NCI-H2107 (cell line): ENCODE measurements at places on chromosomes 11 and 22.

- no peak for DNase-seq
These were observed 125.7 kb downstream of the KIRREL3 start for GRCh38 chr11:126874831-126875230.

DNA sequence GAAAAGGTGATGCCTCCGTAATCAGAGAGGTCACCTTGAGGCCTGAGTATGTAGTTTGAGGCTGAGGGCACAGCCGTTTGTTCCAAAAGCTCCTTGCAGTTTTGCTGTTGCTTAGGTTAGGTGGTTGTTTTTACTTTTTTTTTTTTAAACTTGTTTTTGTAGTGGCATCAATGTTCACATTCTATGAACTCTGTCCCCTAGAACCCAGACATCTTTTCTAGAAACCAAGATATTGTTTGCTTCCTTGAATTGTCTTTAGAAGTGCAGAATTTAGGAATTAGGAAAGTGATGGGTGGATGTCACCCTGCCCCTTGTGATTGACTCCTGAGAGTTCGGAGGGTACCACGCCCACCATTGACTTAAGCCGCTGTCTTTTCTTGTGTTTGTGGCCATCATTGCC is 35.7 kb upstream of the ETS1 start:
- no peak for DNase-seq

GRCh38 chr11:66891851-66892660 is 35.2 kb downstream of the LRFN4 start:
- DNase-seq: no peak

- DNase-seq: no peak
These were observed 37.6 kb upstream of the UBASH3B start for GRCh38 chr11:122617926-122618325.

DNA sequence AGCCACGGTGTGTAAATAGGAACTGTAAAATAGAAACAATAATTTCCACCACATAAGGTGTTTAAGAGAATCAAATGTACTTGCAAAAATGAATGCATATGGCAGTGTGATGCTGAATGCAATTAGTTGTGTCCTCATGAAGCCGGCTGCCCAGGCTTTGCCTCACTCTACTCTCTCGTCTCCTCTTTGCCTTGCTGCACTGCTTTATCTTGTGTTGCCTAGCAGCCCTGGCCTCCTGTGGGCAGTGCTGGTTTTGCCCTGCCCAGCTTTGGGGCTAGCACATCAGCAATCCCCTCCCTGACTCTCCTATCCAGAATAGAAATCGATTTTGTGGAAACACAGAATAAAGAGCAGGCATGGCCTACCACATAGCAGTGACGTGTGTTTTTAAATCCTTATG is 30.0 kb downstream of the LRRC32 start:
- no peak for DNase-seq

DNA sequence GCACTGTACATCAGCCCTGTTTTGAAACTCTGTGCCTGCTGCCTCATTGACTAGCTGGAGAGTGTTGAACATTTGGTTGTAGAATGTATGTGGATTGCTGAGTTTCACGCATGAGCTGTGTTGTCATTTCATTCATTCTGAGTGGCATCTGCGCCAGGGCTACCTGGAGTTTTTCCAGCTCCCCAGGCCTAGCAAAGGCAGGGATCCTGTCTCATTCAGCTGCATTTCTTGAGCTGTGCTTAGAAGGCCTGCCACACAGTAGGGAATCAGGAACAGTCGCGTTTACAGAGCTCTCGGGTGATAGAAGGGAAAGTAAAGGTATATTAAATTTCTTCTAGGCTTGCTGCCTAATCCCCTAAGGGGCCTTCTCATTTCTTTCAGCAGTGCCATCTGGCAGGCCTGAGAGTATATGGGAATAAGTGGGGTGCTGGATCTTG is 44.3 kb downstream of the PTPRJ start:
- peak; percentile 71 for DNase-seq

DNA sequence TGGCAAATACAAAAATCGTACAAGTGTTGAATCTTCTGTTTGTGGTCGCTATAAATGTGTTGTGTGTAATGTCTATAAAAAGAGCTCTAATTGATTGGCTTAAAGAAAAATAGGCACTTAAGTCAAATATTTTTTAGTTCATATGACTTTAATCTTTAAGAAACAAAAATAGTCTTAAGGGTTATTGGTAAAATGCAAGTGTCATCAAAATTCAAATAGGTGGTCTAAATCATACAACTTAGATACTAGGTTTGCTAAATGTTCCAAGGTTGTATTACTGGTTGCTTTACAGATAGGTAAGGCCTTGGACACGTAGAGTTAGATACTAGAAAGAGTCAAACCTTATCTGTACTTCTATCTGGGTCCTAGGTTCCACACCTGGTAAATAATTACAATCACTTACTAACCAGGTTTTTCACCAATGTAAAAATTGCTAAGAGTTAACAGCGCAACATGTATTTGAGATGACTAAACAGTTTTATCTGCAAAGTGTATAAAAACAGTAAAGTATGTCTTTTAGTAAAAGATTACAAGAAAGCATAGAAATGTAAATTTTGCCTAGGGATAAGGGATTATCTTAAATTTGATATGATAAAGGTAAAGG is 91.1 kb upstream of the GNAZ start:
- no peak for DNase-seq

DNA sequence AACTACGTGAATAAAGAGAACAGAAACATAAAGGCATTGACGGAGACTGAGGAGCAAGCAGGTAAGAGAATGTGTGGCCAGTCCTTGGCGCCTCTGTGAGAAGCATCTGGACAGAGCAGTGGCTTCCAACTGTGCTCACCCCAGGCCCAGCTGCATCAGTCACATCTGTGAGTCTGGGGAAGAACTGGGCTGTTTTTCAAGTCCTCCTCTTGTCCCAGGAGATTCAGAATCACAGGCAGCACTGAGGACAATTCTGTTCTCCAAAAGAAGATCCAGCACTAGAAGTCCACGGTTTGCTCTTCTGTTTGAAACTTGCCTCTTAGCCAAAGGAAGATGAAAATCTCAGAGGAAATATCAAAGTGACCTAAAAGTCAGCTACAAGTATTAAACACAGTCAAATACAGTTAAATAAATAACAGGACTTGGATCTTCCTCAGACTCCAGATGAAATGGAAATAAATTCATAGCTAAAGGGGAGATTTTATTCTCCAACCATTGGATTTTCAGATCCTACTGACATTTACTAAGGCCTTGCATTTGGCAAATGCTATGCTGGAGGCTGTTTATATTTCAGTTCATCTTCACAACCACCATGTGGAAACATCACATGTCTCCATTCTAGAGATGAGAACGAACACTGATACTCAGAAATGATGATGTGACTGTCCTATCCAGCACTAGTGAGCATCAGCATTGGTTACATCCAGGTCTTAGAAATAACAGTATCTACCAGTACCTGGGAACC is 14.1 kb downstream of the FAM181B start:
- DNase-seq: no peak

DNA sequence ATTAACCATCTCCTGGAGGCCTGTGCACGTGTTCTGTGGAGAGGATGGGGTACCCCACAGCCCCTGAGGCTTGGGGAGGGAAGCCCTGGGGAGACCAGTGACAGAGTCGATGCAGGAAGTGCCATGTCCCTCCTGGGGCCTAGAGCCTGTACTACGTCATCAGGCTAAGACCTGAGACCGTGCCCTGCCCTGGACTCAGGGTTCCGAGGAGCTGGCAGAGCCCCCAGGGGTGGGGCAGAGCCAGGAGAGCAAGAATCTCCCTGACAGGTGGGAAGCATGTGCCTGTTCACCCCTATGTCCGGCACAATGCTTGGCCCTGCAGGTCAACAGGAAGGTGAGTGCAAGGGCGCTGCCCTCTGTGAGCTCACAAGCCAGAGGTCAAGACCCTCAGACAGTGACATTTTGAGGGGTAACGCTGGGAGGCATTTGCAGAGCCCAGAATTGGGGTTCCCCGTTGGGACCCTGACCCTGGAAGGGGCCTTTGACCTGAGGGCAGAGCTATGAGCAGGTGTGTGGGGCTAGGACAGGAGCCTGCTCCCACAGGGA is 781.6 kb downstream of the BRD1 start:
- DNase-seq: no peak

DNA sequence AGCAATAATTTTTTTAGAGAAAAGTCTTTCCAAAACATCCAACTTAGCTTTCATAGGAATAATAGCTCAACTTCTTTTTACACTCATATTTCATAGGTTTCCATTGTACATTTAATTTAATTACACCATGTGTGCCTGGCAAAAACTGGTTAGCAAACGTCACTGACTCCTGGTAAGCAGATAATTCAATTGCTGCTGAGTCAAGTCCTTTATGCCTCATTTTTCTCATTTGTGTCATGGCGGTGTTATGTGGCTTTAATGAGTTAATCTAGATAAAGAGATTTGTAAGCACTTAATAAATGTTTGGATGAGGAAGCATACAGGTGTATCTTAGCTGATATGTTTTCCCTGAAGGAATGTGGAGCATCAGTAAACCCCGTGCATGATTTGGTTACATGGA is 41.2 kb upstream of the PAK1 start:
- no peak for DNase-seq

GRCh38 chr22:45632791-45633515 is 38.7 kb upstream of the ATXN10 start:
- no peak for DNase-seq

DNA sequence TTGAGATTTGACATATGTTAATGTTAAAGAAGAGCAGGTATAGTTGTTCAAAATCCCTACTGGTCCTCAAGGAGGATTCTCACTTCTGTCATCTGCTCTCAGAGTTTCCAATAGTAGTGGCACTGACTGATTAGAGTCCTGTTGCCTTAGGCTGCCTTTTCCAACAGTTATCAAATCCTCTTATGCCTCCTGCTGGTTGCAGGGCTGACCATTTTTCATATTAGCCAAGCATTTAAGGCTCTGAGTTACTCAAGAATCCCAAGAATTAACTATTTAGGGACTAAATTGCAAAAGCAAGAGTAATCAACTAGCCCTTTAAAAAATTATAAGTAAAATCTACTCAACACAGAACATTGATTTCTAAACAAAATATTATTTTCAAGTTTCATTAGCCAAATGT is 212.0 kb upstream of the CHORDC1 start:
- no peak for DNase-seq

- DNase-seq: no peak
These were observed 935.8 kb upstream of the RAG2 start for GRCh38 chr11:37533830-37534229.

DNA sequence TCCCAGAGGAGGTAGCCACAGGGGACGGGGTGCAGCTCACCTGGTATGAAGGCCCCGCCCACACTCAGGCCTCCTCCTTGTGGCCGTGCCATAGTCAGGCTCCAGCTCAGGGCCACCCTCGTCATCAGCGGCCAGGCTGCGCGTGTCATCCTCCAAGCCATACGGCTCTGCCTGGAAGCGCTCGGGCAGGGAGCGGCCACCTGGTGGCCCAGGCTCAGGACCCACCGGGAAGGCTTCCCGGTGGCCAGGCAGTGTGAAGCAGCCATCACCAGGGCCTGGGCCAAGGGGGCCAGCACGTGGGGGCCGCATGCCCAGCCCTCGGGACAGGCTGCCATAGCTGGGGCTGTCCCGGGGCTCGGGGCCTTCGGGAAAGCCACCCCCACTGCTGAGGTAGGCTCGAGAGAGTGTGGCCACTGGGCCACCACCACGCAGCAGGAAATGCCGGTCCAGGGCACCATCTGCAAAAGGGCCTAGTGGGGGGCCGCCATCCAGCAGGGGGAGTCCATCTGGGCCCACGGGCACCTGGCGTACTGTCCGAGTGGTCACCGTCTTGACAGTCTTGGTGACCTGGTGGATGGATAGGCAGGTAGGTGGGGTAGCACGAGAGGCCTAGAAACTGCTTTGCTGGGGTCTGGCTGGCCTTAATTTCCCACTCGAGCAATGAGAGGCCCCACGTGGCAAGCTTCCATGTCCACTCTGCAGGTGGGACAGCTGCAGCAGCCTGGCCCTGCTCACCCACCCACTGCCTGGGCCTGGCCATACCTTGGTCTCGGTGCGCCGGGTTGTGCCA is 35.3 kb downstream of the ARVCF start:
- no peak for DNase-seq

DNA sequence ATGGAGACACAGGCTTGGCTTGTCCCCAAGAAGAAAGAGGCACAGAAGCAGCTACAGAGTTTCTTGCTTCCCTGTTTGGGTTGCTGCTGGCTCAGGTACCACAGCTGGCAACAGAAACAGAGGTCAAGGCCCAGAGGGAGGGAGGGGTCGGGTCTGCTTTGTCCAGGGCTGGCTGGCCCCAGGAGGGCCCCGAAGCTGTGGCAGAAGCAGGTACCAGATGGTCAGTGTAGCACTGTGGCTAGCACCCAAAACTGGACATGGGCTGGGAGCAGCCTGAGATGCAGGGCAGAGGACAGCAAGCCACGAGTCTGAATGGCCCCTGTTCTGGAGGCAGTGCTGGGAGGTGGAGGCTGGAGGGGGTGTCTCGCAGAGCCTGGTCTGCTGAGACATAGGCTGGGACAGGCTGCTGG is 52.3 kb upstream of the CCDC188 start:
- no peak for DNase-seq

DNA sequence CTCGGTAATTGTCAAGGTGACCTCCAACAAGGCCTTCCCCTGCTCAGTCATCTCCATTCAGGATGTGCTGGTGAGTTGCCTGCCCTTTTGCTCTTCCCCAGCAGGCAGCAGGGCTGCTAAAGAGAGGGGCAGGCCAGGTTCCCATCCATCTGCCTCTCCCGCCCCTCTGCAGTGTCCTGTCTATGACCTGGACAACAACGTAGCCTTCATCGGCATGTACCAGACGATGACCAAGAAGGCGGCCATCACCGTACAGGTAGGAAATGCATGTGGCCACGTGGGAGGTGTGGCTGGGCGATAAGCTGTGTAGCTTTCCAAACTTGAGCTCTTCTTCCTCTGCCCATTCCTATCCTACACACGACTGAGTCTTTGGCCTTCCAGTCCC is 4.0 kb downstream of the SIDT2 start:
- no peak for DNase-seq

GRCh38 chr22:21881841-21882753 is 14.7 kb upstream of the MAPK1 start:
- no peak for DNase-seq

- DNase-seq: no peak
These were observed at the start of gene BID for GRCh38 chr22:17774206-17774925. TSS of gene BID (minus strand) at chr22:17774469. CDS start at chr22:17750116, 24,353 bp downstream.

DNA sequence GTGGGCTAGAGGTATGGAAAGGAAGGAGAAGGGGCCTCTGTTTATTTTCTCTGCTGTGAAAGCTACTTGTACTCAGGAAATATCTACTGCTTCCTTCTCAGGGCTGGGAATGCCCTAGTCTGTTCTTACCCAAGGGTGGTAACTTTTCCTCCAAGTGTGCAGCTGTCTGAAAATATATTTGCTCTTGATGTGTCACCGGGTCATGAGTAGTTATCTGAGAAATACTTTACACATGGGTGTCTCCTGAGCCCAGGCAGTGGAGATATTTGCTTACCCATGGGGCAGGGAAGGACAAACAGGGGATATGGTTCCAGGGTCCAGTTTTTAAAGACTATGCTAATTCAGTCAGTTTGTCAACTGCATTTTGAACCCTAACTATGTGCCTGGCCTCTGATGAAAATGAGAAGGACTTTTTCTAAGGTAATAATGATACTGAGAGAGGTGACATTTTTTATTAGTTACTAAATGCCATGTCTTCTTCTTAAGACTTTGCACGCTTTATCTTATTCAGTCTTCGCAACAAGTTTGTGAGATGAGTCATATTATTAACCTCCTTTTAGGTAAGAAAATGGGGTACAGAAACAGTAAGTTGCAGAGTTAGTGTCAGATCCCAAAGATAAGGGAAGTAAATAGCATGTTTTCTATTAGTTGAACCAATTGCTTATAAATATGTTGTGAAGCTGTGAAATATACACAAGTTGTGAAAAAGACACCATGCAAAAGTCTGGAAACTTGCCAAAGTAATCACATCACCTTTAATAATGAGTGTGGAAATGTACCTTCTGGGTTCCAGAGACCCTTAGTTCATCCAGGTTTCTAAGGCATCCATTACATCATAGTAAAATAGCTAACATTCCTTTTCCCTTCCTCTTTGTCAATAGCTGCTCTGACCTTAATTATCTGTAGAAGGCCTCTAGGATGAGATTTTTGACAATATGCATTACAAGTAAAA is 22.9 kb downstream of the SYTL2 start:
- DNase-seq: no peak
